ENCODE measurements at places on chromosomes 16 and 17. TPM values are rescaled to one million over a fixed set of nuclear protein-coding genes. Genes with fewer than 3 reads are reported as not detected.

GRCh38 chr16:89805136-89805905 is 11.1 kb downstream of the FANCA start:
- H3K4me3 ChIP-seq, result no peak overlapping the region
- no peak for DNase-seq
- H3K27ac ChIP-seq, result no peak overlapping the region
- no peaks in the 10 kb centered on the region for H3K27me3 ChIP-seq
- H3K36me3 ChIP-seq, result no peaks in the 10 kb centered on the region

MMP28 gene
- total RNA-seq, result 55.6 TPM

DNA sequence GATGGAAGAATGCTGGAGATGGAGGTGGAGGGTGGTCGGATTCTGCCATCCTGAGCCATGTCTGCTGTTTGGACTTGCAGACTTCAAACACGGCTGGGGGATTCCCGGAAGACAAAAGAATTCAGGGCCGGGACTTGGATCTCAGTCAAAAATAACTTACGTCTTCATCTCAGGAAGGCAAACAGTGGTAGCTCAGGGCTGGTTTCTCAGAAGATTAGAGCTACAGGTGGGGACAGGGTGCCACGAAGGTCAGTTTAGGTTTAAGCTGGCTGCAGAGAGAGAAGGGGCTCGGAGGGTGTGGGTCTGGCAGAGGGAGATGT is 4.3 kb upstream of the RHBDL3 start:
- no peak for DNase-seq
- H3K36me3 ChIP-seq, result no peaks in the 10 kb centered on the region
- H3K27me3 ChIP-seq, result peaks cover 3% of the 10 kb centered on the region

CES5A gene
- total RNA-seq, result not detected

HYDIN gene
- 2.7 TPM for total RNA-seq

Data from upper lobe of right lung (tissue), 1 donor.